ENCODE measurements at places on chromosomes 3 and 15.
A peak's percentile ranks its signal among the peaks of the same experiment; 100 is the strongest.

DNA sequence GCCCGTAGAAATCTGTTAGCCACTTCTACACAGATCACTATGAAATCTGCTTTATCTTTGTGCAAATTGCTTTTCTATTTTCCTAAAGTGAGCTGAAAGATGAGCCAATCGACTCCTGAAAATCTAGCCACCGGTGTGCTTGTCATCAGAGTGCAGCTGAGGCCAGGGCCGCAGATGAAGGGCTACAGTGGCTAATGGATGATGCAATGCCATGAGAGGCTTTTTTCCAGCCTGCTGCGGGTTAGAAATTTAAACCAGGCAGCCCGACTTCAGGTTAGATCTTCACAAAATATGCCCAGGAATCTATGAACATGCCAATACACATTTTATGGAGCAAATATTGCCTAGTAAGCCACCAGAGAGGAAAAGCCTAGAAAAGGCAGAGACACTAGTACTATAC lies 948.2 kb upstream of the CFAP20DC start:
- ATAC-seq = no peak

DNA sequence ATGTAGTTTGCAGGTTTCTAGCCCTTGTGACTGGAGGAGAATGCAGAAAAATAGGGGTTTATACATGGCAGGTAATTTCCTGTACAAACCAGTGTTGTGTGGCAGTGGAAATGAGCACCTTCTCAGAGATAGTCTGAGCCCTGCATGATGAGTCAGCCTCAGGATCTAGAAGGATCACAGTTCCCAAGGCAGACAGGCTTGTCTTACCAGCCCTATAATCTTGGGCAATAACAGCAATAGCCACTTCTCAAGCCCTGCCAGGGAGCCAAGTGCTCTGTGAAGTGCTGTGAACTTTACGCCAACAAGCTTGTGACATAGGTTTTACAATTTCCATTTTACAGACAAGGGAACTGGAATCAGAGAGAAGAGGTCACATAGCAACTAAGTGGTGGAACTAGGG lies 89.4 kb downstream of the CD47 start:
- ATAC-seq = no peak

DNA sequence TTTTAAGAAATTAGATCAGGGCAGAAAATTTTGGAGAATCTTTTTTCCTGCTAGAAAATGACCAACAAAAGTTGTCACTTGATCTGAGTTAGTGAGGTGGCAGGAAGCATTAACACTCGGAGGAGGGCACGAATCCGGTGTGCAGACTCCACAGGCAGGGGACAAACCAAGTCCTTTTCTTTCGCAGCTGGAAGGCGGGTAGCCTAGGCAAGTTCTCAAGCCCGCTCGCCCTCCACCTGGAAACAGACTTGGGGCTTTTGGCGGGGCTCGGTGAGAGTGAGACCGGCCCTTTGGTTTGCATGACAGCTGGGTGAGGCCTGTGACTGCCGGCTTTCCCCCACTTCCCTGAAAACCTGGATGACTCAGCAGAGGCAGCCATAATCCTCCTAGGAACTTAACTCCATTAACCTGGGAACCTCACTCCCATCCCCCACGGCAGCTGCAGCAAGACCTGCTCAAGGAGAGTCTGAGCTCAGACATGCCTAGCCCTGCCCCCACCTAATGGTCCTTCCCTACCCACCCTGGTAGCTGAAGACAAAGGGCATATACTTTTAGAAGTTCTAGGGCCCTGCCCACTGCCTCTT lies 134.8 kb downstream of the MFSD1 start:
- no peak for ATAC-seq

DNA sequence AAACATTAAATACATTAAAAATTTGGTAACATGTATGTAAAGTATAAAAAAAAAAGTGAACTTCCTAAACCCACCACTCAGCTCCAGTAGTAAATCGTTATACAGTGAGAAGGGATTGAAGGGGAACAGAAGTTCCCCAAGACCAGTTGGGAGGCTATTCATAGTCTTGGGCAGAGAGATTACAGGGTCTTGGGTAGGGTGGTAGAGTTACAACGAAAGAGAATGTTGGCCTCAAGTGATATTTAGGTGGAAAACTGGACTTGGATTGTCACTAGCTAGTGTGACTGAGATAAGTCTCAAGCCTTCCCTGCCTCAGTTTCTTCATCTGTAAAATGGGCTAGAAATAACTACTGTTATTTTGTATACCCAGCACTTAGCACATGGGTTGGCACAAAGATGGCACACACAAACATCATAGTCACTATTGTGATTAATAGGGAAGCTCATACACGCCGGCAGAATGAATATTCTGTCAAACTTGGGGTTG lies 431 bp upstream of the YEATS2 start:
- ATAC-seq = no peak

DNA sequence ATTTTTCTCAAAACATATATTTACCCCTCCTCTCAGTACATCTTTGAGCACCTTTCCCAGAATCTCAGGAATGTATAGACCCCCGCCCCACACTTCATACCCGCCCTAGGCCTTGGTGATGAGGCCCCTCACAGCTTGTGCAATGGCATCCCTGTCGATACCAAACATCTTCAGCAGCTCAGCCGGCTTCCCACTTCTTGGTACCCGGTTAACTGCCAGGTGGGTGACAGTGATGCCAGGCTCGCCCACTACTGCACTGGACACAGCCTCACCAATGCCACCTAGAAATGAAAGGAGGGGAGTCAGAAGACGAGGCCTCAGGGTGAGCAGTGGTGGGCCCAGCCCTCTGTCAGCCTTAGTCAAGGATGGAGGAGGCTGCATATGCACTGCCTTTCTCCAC lies 30.2 kb downstream of the TKT start:
- no peak for ATAC-seq

- no peak for ATAC-seq
Measured at GRCh38 chr3:175932586-175932985, 1073.5 kb downstream of the NAALADL2 start.

DNA sequence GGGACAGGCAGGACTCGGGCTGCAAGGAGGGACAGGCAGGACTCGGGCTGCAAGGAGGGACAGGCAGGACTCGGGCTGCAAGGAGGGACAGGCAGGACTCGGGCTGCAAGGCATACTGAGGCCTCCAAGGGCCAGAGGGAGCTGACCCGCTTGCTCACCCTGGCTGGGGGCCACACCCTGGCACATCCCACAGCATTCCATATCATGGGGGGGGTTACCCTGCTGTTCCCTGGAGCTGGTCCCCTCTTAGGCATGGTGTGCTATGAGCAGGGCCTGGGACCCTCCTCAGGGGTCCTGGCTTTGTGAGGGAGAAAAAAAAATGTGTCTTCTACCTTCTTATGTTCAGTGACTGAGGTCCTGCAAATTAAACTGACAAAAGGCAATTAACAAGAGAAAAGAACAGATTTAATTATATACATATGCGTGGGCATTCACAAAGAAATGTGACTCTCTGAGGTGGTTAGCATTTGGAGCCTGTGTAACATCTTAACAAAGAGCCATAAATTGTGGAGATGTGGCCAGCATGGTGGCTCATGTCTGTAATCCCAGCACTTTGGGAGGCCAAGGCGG lies 97.6 kb upstream of the ALDH1A3 start:
- no peak for ATAC-seq

- no peak for ATAC-seq
Measured at GRCh38 chr3:145197051-145197820, 963.7 kb downstream of the PLOD2 start.

DNA sequence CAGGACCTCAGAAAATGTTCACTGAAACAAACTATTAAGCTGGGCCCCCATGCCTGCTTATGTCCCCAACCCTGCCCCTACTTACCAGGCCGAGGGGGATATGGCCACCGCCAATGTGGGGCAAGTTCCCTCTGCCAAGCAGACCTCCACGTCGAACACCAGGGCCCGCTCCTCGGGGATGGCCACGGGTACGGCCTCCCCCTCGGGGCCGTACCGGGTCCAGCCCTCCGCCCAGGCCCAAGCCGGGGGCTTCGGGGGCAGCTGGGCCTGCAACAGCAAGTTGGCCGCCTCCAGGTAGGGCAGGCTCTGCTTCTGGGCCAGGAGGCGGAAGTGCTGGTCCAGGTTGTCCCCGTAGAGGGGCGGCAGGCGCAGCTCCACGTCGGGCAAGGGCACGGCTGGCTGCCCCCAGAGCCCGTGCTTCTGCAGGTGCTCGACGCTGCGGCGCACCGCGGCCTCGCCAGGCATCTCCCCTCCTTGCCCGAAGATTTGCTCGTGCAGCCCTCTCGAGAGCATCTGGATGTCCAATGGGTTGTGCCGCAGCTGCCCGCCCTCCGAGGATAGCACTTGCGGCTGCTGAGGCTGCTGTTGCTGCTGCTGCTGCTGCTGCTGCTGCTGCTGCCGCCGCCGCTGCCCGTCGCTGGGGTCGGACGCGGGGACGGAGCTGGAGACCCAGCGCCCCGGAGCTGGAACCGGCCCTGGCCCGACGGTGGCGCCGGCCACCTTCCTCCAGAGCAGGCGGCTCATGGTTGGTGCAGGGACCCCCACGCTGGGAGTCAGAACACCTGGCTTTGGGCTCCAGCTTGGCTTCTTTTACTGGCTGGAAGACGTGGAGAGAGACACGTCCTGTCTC lies 1.4 kb downstream of the POLG start:
- ATAC-seq = no peak

DNA sequence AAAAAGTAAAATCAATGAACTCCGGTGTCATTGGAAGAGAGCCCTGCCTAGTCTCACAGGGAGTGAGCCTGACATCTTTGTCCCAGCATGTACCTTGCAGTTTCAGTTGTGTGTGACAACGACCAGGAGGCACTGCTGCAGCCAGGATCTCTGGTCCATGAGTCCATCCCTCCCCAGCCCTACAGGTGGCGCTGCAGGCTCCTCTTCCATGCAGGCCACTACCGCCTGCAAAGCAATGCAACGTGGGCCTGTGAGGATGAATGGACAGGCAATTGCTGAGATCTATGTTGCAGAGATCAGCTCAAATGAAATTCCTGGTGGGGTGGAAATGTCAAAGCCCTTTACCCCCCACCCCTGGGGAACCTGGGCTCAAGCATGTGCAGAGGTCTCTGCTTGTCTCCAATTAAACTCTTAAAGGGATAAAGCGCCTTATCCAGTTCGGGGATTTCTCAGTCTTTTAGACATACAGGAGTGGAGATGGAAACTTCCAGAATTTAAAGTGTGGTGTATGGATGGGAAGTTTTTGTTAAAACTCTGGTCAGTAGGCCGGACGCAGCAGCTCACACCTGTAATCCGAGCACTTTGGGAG lies 35.8 kb downstream of the TKT start:
- peak; percentile 72 for ATAC-seq

DNA sequence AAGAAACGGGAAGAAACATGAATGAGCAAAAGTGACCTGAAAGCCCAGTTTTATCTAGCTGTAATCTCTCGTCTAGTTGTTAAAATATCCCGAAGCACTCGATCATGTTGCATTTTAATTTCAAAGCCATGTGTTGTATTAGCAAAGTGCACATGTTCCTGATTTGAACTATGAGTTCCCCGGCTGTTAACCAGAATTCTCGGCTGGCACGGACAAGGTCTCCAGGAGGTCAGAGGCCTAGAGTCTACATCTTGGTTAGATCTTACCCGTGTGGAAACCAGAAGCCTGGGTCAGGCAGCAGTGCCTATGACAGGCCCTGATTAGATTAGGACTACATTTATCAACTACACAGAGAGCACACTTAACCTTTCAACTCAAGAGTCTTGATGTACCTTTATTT lies 195.8 kb downstream of the CDIN1 start:
- ATAC-seq = no peak

DNA sequence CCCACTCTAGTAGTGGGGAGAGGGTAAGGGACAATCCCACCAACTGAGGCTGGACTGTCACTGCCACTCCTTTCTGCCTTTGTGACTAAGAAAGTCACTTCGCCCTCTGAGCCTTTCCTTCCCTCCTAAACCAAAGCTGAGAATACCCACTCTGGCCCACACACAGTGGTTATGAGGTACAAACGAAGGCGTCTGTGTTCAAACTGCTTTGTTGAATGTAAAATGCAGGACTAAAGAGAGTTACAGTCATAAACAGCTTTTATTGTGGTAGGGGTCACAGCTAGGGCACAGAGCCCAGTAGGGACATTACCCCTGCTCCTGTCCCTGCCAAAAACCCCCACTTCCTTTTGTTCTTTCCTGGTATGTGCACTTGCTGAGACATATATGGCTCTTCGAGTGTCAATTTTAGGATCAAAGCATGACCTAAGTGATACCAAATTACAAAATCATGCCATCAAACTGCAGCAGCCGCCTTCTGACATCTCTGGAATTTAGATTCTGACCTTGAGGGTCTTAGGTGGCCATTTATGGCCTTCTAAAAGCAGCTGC lies 45.1 kb downstream of the CTDSPL start:
- peak; percentile 4 for ATAC-seq

DNA sequence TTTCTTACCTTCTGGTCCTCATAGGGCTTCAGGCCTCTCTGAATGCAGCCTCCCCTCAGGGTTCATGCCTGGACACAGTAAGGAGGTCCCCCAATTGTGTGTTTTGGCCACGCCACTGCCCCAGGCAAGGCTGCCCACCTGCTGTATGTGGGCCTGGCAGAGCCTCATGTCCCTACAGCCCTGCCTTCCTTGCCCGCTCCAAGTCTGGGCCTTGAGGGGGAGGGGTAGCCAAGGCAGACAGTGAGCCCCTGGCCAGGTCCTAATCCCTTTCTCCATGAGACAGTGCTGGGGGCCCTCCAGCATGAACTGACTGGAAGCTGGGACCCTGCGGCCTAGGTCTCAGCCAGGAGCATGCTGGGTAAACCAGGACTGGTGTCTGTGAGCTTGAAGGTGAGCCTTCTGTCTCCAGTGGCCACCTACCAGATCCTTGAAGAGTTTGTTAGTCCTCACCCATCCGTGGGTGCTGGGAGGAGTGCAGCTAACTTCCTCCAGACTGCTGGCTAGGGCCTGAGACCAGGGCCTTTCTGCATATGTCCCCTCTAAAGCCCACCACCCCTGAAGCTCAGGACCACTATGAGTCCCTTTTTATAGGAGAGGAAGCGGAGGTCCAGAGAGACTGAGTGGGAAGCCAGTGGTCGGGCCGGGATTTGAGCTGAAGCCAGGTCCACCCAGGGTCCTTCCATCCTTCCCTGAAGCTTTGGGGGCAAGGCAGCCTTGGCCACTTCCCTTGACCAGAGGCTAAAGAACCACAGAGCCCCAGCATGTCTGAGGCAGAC lies 8.7 kb downstream of the ZBTB47 start:
- ATAC-seq = no peak

GRCh38 chr3:85161544-85161943 lies 202.8 kb downstream of the CADM2 start:
- ATAC-seq = no peak

DNA sequence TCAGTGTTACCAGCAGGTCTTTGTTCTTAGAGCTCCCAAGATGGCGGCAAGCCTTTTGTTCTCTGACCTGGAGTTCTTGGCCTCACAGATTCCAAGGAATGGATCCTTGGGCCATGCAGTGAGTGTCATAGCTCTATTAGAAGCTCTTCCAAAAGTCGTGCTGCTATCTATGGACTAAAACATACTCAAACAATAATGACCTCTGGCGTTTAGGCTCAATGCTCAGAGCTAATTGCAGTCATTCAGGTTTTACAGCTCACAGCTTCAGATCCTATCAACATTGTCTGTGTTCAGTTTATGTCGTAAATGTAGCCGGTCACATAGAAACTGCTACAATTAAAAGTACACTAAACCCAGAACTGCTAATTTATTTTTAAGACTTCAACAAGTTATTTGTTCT lies 22.2 kb downstream of the CCRL2 start:
- no peak for ATAC-seq

GRCh38 chr15:73996939-73997338 lies 2.4 kb downstream of the PML start:
- no peak for ATAC-seq

- no peak for ATAC-seq
Measured at GRCh38 chr3:195212033-195212748, 58.8 kb downstream of the XXYLT1 start.

- no peak for ATAC-seq
Measured at GRCh38 chr15:35691173-35691761, 145.3 kb upstream of the DPH6 start.
